Endothelial cell (in vitro differentiated cells): ENCODE measurements at places on chromosomes 2 and 18. TPM values are rescaled to one million over a fixed set of nuclear protein-coding genes. Genes with fewer than 3 reads are reported as not detected.

GRCh38 chr2:100380681-100381080 is 36.8 kb downstream of the CHST10 start:
- no peak for DNase-seq

GRCh38 chr2:26675651-26676255 is 16.8 kb upstream of the KCNK3 start:
- no peak for DNase-seq

- no peak for DNase-seq
Measured at GRCh38 chr2:68428126-68428525, 39.0 kb downstream of the FBXO48 start.

The LRRC30 gene
- total RNA-seq = not detected

The GPR155 gene
- total RNA-seq = 1.7 TPM

GRCh38 chr18:58403799-58404455 is 225.0 kb downstream of the ALPK2 start:
- no peak for DNase-seq

DNA sequence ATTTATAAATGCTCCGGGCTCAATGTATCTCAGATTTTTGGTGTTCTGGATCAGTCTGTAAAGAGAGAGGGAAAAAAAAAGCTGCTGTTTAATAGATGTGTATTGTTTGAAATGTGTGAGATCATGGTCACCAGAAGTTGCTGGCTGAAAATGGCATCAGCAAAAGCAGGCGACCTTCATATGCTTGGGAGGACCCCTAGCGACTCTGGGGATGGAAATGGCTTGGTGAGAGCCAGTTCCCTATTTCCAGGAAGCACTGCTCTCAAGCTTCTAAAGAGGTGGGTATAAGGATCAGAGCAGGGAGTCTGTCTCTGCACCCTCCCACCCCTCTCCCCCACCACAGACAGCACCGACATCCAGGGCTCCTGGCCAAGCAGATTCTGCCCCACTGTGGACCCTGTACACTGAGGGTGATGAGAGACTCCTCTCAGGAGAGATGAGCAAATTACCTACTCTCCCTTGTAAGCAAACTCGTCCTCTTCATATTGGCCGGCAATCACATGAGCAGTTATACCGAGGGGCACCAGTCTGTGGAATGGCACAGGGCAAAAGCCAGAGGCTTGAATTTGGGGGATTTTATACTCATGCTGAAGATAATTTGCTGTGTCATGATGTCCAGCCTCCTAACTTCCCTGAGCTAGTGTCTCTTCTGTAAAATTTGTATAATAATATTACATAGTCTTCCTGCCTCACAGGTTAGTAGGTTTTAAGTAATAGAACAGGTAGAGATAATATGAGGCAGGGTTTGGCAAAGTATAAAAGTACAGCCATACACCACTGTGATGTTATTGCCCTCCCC is 29.6 kb downstream of the LHCGR start:
- DNase-seq = no peak
